NCI-H524 treated with DMSO at 0.1 percent for 48 hours (cell line): ENCODE measurements at places on chromosomes 13 and 19.

DNA sequence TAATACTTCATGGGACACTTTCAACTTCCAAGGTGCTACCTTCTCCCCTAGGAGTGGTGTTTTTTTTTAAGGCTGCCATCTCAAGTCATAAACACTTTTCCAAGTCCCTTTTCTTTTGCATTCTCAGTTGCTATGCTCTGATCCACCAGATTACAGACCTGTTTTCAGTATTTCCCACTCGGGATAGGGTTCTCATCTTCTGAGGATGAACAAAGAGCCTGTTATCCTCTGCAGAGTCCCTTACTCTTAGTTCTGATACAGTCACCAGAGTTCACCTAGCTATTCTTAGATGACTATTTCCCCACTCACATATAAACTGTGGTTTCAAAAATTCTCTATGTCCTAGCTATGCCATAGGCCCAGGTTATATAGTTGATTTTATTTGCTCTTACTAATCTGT, 15.9 kb downstream of the ZDHHC20 start:
- DNase-seq: no peak

GRCh38 chr19:38013913-38014580, 107.0 kb downstream of the SIPA1L3 start:
- no peak for DNase-seq

DNA sequence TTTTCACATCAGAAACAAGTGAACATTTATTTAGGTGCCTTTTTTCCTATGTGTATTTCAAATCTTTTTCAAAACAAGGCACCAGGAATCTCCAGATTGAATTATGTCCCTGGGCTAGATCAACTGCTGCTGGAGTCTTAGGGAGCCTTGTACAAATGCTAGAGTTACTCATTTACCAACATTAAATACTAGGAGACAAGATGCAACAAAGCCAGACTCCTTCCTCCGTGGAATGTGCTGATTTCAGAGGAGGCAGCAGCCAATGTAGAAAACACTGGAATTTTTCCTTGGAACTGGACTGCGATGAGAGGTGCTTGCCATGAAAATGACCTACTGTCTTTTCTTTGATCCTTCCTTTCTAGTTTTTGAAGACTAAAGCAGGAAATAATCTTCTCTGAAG, 1514.7 kb upstream of the MIR17HG start:
- no peak for DNase-seq

GRCh38 chr13:22776394-22777186, 404.2 kb upstream of the SGCG start:
- DNase-seq: no peak

GRCh38 chr19:16045171-16045570, 31.1 kb upstream of the TPM4 start:
- no peak for DNase-seq

GRCh38 chr13:29733147-29733611, 117.2 kb downstream of the UBL3 start:
- no peak for DNase-seq

DNA sequence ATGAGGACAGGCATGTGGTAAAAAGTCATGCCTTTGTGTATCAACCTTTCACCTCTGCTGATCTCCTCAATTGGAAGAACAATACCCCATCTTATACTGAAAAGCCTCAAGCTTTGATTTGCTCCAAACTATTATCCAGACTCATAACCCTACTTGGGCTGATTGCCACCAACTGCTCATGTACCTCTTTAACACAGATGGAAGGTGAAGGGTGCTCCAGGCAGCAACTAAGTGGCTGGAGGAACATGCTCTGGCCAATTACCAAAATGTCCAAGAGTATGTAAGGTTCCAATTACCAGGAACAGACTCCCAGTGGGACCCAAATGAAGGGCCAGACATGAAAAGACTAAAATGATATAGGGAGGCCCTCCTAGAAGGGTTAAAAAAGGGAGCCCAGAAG, 78.3 kb downstream of the ZNF486 start:
- DNase-seq: no peak

DNA sequence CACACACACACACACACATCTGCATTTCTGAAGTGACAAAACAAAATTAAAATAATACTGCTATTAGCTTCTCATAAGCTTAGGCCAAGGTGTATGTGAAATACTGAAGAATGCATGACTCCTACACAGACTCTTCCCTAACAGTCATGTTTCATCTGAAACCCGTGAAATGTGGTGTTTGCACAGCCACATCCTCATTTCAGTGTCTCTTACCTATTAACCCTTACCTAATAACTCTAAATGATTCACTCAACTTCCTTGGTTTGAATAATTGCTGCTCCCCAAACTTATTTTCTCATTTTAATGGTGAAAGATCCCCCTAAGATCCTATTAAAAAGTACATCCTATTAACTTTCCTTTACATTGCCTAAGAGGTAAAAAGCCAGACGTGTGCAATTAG, 117.6 kb downstream of the MIPEP start:
- DNase-seq: no peak

GRCh38 chr13:113410472-113411201, 42.7 kb downstream of the ADPRHL1 start:
- DNase-seq: no peak

GRCh38 chr13:30997697-30998096, 65.2 kb downstream of the TEX26 start:
- peak; percentile 84 for DNase-seq

DNA sequence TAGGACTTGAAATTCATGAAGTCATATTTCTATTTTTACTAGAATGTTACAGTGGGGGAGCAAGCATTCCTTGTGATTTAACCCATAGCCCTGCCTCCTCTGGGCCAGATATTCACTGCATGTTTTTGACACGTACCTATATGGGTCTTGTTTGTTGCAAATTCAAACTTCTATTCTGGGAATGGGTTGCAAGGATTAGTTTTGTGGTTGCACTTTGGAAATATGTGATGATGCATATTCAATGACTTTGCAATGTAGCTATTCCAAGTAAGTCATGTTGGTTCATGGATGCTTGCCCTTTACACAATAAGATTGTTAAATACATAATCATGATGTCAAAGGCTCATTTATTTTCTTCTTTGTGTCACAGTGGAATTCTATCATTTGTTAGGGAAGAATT, 440.8 kb downstream of the TDRD3 start:
- no peak for DNase-seq
